ENCODE measurements at places on chromosomes 5 and 9.

DNA sequence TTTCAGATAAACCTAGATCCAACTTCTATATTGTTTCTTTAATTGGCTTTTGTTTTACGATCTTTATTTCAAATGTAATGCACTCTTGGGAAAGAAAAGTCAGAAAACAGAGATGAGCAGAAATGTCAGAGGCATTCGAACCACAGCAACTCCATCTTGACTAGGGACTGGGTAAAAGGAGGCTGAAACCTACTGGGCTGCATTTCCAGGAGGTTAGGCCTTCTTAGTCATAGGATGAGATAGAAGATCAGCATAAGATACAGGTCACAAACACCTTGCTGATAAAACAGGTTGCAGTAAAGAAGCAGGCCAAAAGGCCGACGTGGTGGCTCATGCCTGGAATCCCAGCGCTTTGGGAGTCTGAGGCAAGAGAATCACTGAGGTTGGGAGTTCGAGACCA, 30.5 kb upstream of the DAPK1 start:
- no peak for DNase-seq

- DNase-seq, result no peak
Observed at GRCh38 chr9:31388660-31389059, 995.8 kb upstream of the ACO1 start.

GRCh38 chr5:115257981-115258380, 4.7 kb downstream of the PGGT1B start:
- no peak for DNase-seq

GRCh38 chr9:18911714-18912342, 121.2 kb downstream of the SAXO1 start:
- DNase-seq, result no peak

DNA sequence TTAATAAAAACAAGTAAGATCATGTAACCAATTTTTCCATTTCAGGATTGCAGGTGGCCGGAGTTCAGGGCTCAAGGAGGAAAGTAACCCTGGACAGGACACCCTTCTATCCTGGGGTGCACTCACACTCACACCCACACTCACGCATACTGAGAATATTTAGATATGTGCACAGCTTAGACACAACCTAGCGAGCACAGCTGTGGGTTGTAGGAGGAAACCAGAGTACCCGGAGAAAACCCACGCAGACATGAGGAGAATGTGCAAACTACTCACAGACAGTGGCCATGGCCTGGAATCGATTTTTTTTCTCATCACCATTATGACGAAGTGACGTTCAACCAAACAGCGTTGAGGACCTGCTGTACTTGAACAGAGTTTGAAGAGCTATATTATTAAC, 4.5 kb upstream of the EFNA5 start:
- no peak for DNase-seq

DNA sequence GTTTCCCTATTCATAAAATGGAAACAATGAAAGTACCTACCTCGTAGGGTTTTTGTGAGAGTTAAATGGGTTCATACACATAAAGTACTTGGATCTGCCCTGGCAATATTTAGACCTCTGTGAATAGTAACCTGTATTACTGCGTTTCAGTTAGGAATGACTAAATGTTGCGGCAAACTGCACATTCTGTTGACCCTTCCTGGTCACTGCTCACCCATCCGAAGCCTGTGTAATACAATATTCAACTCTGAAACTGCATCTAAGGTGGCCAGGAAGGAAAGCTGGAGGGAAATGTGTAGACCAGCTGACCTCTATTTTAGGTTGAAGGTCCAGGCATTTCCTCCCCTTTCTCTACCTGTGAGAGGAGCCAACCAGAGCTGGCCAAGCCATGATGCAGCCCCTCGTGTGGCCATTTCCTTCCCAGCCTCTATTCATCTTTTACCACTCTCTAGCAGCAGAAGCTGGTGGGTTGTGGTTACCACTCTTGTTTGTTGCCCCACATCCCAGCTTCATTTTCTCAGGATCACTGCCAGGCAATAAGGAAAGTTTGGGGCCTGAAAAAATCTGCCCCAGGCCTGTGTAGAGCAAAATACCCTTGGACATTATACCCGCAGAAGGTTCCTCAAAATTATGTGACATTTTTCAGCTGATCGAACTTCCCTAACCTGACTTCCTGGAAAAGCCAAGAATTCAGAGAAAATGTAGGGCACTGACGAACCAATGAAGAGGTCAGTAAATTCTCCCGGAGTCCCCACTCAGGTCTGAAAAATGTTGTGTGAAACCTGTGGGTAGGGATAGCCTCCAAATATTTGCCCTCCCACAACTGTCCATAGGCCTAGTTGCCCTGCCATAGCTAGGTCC, 20.5 kb upstream of the PDCD1LG2 start:
- no peak for DNase-seq

DNA sequence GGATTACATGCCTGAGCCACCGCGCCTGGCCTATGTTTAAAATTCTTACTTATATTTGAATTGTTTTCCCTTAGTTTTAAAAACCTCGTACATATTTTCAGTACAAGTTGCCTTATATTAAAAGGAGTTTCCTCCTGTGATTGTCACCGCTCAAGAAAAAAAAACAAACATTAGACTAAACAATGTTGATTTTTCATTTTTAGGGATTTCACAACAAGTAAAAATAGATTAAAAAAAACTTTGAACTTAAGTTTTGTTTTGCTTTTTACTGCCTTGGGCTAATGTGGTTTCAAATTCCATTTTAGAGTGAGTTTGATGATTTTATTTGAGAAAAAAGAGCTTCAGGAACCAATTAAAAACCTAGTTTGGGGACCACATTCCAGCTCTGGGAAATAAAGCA, 1196.6 kb upstream of the CDH18 start:
- DNase-seq, result no peak

DNA sequence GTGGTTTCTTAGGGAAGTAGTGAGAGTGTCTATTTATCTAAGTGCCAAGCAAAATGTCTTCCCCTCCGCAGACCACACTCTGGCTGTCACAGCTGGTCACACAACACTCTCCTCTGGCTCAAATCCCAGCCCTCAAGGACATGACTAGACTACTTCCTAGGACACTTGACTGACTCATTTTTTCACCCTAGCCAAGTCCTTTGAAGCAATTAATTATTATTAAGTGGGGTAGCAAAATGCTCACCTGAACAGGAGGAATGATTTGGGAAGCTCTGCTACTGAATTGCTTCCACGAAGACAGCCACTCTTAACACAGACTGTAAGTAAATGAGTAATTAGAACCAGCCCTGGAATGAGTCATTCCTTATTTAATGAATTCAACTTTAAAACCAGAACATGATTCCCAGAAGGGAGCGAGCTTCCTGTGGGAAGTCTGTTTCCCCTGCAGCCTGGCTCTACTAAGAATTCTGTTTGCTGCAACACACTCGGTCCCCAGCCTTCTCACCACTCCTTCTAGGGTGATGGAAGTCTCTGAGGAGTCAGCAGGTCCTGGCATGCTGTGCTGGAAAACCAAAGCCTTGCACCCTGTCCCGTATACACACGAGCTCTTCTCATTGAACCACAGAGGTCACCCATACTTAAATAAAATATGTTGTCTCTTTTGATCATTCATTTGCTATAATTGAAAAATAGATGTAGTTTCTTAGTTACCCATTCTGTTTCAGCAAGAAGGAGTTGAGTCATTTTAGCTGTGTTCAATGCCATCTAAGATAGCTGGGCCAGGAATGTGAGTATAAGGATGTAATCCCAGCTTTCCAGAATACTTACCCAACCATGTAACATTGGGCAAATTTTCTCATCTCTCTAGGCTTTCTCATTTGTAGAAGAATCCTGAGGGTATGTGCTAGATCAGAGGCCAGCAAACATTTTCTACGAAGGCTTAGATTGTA, 218.6 kb upstream of the RASEF start:
- no peak for DNase-seq

- no peak for DNase-seq
Observed at GRCh38 chr5:160390787-160391696, 8.8 kb downstream of the FAM200C start.

- DNase-seq, result no peak
Observed at GRCh38 chr9:123722378-123722777, 207.5 kb downstream of the DENND1A start.

GRCh38 chr9:107749787-107750444, 260.3 kb upstream of the KLF4 start:
- DNase-seq, result no peak

GRCh38 chr9:69180670-69181069, 6.6 kb downstream of the TJP2 start:
- no peak for DNase-seq

GRCh38 chr5:167642181-167642580, 649.3 kb upstream of the WWC1 start:
- no peak for DNase-seq

DNA sequence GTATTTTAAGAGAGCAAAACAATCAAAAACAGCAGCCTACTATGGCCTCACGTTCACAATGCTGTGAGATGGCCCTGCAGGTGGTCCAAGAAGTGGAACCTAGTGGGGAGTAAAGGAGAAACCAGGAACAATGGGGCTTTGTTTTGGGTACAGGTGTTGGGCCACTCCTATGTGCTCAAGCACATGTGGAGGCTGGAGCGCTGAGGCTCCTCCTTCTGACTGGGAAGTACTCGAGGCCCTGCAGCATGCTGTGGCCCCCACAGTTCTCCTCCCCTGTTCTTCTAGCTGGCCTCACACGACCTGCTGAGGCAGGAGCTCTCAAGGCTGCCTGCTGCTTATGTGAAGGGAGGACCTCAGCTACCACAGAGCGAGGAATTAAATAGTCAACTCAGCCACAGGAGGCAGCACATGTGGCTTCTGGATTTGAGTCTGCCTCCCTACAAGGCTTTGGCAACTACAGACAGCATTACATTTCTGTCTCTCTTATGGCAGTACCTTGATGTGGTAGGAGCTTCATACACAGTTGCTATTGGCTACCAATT, 482.3 kb downstream of the SPOCK1 start:
- no peak for DNase-seq

GRCh38 chr5:61290791-61291210, 41.3 kb upstream of the ZSWIM6 start:
- DNase-seq, result no peak

DNA sequence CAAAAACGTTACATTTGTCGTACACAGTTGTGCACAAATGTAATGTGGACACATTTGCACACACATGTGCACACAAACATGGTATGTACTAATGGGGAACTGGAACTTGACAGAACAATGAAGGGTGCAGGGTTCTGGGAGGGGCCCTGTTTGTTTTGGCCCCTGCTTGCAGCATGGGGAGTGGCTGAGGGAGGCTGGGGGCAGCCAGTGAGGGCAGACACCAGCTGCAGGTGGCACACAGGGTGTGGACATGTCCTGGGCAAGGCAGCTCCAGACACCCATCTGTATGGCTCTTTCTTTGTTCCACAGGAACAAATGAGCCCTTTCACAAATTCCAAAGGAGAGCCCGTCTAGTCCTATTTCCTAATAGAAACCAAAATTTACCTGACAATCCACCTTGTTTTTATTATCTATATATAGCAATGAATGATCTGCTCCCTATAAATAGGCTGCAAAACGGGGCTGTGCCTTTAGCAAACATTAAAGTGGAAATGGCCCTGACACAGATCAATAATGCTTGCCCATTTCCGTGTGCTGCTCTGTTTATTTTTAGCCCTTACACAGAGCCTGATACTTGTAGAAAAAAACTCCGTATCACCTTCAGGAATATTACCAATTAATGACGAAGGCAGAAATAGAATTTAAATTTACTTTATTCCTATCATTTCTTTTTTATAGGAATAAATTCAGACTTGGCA, 26.4 kb downstream of the MARCHF3 start:
- DNase-seq, result no peak

GRCh38 chr5:161467703-161468102, 78.8 kb downstream of the GABRB2 start:
- no peak for DNase-seq

DNA sequence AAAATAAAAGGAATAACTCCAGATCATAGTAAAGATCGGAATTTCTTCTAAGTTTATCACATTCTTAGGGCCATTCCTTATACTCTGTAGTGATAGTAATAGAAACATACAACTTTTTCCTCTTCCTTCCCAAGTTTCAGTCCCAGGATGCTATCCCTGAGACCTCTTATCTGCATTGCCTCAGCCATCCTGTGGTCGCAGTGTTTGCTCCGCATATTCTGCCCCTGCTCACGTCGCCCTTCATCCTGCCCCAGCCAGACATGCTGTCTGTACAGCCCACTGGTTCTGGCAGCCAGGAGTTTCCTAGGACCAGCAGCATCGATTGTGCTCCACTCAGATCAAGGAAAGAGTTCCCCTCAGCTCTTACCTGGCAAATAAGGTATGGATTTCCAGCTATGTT, 132.7 kb upstream of the ERCC6L2 start:
- no peak for DNase-seq

DNA sequence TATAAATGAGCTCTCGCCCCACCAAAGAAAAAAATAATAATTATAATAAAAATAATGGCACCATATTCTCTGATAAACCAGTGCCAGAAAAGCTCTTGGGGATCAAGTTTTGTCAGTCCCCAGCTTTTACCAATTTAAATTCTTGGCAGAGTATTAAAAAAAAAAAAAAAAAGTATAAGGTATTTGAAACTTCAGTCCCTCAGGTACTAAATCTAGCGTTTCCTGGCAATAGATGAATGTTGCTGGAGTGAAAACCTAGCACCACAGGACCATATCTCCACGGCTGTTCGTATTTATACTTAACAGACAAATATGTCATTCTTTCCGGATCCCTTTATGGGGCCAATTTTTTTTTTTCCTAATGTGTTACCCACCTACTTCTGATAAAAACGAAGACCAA, 646.2 kb downstream of the CCDC171 start:
- no peak for DNase-seq

DNA sequence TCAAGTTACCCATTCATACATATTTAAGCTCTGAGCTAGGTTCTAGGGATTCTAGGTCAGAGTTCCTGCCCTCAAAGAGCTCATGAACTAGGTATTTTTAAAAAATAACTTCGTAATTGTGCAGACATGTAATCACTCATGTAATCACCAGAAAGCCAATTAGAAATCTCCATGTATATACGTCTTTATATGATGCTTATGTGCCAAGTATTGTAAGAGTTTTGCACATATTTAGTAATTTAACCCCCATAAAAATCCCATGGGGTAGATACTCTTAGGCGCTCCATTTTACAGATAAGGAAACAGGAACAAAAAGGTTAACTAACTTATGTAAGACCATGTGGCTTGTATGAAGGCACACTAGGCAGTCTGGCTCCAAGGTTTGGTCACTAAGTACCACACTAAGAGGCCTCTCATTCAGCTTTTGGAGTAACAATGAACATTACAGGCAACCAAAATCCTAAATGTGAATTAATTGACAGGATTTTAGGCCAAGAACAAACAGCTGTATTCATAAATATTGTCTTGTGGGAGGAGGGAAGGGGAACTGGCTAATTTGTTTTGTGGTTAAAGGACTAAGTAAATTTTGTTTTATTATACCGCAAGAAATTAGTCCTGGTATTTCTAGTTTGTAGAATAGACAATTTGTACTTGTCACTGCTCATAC, 1.7 kb upstream of the OTULINL start:
- DNase-seq, result no peak

- no peak for DNase-seq
Observed at GRCh38 chr5:151034422-151035379, 14.3 kb downstream of the GPX3 start.

- no peak for DNase-seq
Observed at GRCh38 chr5:150319484-150319790, 16.7 kb upstream of the ARSI start.
